GM13977 (cell line): ENCODE measurements at places on chromosomes 3 and 15.

GRCh38 chr15:20386198-20386597, 155.4 kb downstream of the GOLGA6L6 start:
- no peak for DNase-seq

DNA sequence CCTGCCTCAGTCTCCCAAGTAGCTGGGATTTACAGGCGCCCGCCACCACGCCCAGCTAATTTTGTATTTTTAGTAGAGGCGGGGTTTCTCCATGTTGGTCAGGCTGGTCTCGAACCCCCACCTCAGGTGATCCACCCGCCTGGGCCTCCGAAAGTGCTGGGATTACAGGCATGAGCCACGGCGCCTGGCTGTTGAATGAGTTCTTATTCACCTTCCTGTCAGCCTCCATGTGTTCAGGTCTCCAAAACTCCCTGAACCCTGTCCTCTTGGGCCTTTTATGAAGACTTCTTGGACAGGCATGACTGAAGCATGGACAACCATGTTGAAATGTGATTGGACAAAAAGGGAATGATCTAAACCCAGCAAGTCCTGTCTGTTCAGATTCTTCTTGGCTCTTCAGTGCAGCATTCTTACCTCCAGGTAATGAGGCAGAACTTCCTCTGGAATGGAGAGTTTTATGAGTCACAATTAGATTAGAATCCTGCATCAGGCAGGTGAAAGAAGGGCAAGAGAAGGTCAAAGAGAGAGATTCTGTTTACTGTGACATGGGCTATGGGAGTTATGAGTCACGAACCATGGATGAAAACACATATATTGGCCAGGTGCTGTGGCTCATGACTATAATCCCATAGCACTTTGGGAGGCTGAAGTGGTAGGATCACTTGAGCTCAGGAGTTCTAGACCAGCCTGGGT, 23.1 kb upstream of the EIF4A2 start:
- DNase-seq = no peak

DNA sequence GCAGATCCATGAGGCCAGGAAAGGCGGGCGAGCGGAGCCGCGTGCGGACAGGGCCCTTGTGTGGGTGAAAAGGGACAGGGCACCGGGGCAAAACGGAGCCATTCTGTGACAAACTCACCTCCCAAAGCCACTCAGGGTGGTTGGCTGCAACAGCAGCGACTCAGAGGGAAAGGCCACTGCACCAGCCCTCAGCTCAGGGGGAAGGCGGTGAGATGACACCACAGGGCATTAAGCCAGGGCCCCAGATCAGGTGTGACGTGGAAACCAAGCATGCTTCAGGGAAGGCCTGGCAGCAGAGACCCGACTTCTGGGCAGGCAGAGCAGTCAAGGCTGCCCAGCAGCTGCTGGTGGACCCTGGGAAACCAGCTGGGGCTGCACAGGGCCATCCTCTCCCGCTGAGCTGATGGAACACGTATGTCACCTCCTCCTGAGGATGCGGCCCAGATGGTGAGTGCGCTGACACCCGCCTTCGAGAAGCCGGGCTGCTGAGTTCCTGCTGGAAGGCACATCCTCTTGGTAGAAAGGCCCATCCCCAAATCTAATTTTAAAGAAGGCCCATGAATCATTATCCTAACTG, 82.3 kb downstream of the CHSY1 start:
- no peak for DNase-seq

DNA sequence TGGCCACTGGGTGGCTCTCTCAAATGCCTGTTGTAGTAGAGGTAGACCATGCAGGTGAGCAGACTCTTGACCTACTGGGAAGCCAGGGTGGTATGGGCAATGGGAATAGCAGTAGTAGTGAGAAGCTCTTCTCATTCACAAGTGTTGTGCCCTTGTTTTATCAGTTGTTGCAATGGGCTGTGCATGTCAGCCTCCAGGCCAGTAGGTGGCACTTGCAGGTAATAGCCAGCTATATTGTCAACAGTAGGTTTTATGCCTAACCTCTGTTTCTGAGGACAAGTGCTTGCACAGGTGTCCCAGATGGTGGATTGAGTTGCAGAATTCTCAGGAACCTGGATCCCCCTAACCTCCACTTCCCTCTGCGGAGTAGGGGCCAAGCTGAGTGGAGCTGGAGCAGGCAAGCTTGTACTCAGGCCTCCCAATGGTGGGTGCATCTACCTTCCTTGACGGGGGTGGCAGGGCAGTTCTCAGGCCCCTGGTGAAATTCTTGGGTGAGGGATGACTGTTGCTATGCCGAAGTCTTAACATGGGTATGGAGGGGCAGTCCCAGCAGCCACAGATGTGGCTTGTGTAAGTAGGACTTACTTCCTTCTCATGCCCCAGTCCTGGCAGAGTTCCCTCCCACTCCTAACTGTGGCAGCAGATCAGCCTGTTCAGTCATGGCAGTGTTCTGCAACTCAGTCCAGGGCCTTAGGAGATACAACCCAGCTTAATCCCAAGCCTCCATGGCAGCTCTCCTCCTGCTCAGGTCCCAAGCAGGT, 104.3 kb downstream of the NEO1 start:
- no peak for DNase-seq

DNA sequence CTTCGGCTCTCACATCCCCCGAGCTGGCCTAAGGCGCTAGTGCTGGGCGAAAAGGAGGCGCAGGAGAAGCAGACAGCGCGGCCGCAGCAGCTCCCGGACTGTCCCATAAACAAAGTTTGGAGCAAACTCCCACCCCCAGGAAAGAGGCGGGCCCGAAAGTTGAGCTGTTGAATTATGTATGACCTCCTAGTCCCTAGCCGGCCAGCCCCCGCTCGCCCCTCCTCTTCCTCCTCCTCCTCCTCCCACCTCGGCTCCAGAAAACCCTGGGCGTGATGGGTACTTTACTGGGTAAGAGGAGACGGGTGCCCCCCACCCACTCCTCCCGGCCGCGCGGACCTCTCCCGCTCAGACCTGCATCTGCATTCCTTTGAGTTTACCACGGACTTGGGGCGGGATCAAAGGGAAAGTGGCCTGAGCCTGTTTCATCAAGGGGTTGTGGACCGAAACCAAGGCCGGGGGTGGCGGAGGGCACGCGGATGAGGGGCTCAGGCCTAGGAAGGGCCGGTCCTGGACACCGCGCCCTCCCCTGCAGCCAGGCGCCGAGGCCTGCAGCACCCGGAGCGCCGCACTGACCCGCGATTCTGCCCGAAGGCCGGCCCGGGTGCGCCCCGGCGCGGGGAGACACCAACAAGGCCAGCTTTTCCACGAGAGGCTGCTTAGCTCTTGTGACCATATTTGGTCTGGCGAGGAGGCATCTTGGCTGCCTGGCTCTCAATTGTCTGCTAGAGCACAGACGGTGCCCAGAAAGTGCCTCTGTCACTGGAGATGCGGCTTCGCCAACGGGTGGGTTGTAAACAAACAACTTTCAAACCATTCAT, at the start of gene WWTR1:
WWTR1 (minus strand) TSS at position 100 of the 818 bp plus-strand sequence. CDS start 719 bp downstream, outside the sequence.
- DNase-seq = peak; percentile 86

GRCh38 chr3:182717216-182717615, 76.1 kb upstream of the ATP11B start:
- DNase-seq = peak; percentile 48

- no peak for DNase-seq
Measured at GRCh38 chr15:99514306-99514705, 51.5 kb upstream of the MEF2A start.

DNA sequence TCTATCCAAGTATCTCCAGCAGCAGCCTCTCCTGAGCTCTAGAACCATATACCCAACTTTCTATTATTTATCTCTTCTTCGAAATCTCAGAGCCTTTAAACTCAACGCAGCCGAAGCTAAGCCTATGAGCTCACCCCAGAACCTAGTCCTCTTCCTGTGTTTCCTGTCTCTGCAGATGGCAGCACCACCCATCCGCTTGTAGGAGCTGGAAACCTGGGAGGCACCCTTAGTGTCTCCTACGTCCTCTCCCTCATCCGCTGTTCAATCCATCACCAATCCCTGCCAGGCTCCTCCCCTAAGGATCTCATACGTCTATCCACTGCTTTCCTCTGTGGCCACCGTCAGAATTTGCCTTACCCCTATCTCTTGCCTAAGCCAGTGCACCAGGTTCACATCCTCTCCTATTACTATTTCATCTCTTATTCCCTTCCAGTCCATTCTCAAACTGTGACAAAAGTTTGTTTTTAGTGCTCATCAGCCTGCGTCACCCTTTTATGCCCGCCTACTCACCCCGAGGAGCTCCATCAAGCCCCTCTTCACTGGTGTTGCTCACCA, 9.6 kb downstream of the VGLL4 start:
- DNase-seq = no peak

- DNase-seq = no peak
Measured at GRCh38 chr3:108410531-108410984, 99.8 kb downstream of the MYH15 start.

DNA sequence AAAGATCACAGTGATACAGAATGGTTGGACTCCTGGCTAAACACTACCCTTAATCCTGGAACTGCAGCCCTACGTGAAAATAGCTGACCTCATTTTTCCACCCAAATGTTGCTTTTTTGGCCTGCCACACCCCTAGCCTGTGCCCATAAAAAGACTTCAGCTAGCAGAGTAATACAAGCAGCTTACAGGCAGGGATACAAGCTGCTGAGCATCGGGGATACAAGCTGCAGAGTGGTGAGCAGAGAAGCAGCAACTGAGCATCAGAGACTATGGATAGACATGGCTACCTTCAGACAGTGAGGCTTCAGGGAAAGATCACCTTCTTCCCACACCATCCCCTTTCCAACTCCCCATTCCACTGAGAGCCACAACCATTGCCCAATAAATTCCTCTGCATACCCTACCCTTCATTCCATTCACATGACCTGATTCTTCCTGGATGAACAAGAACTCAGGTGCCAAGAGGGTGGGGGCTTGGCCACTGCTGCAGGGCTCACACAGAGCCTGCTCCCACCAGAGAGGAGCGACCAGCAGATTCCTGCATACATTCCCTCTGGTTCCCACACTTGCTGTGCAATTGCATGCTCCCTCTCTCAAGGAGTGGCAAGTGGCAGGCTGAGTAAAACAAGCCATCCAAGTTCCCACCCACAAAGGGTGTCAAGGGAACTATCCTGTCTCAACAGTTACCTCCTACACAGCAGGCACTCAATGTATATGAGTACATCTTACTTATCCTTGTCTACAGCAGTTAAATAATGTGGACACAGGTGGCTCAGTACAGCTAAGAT, 217.5 kb downstream of the ALCAM start:
- no peak for DNase-seq

DNA sequence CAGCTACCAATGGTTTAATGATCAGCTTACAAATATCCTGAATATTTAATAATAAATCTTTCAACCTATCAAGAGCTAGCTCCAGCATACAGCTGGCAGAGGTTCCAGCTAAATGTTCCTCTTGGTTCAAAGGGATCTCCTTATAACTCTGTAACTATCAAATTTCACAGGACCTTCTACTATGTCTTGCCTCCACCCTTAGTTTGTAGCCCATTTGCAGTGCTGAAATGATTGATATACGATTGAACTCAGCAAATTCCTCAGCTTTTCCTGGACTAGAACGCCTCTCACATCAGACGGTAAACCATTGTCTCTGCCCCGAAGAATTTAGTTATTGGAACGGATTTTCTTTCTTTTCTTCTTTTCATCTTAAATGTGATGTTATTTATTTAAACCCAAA, 41.5 kb downstream of the CD200R1L start:
- DNase-seq = no peak

DNA sequence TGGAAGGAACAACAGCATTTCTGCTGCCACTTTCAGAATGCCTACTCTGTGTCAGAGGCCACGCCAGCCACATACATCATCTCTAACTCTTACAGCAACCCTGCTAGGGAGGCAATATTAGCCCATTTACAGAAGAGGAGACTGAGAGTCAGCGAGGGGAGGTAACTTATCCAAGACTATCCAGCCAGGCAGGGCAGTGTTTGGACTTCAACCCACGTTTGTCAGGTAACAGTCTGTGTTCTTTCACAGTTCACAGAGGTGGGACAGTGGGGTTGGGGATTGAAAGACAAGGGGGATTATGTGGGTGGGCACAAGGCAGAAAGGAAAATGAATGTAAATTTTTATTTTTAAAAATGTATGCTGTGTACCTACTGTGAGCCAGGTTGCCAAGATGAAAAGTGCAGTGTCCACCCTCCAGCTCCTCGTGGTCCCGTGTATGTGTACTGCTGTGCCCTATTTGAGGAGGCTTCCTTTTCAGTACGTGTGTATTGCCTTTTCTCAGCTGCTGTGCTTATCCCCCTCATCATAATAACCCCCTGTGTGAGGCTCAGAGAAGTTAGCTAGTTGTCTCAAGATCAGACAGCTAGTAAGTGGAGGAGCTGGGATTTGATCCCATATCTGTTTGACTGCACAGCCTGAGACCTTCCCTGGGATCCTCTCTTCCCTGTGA, 16.5 kb upstream of the ATP2B2 start:
- DNase-seq = no peak

DNA sequence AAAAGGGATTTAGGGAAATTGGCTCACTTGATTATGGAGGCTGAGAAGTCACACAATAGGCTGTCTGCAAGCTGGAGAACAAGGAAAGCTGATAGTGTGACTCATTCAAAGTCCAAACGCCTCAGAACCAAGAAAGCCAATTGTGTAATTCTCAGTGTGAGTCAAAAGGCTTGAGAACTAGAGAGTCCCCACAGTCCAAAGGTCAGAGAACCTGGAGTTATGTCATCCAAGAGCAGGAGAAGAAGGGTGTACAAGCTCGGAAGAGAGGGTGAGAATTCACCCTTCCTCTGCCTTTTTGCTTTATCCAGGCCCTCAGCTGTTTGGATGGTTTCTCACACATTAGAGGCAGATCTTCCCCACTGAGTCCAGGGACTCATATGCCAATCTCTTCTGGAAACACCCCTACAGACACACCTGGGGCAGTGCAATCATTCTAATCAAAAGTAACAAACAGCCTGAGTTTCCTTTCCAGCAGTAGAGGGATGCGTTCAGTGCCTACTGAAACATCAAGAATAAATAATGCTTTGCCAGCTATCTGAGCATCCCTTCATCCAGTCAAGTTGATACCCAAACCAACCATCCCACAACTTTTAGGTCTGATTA, 271.5 kb downstream of the SATB1 start:
- no peak for DNase-seq

- no peak for DNase-seq
Measured at GRCh38 chr15:89019436-89019835, 68.8 kb upstream of the ABHD2 start.
